ENCODE measurements at places on chromosomes 13 and 19.
A peak's percentile ranks its signal among the peaks of the same experiment; 100 is the strongest.

DNA sequence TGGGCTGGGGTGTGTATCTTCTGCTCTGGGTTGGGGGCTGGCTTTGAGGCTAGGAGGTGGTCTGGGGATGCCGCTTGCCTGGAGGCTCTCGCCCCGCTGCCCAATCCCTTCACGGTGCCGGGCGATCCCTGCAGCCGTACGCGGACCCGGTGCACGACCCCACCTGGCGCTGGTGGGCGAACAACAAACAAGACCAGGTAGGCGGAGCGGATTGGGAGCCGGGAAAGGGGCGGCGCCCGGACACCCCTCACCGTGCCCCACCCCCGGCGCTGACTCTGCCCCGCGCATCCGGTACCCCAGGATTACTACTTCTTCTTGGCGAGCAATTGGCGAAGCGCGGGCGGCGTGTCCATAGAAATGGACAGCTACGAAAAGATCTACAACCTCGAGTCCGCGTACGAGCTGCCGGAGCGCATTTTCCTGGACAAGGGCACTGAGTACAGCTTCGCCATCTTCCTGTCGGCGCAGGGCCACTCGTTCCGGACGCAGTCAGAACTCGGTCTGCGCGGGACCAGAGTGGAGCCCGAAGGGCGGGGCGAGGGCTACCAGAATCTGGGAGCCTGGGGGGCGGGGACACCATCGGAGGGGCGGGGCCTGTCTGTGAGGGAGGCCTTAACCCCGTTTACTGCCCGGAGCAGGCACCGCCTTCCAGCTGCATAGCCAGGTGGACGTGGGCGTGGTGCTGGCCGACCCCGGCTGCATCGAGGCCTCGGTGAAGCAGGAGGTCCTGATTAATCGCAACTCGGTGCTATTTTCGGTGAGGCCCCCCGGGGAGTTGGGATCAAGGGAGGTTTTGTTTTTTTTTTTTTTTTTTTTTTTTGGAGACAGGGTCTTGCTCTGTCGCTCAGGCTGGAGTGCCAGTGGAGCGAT is 12.1 kb upstream of the PSMD8 start:
- DNase-seq, result peak; percentile 87

GRCh38 chr19:4456843-4457653 is 546 bp downstream of the UBXN6 start:
- no peak for DNase-seq

GRCh38 chr19:28497137-28497536 is 715.8 kb downstream of the UQCRFS1 start:
- DNase-seq, result no peak

DNA sequence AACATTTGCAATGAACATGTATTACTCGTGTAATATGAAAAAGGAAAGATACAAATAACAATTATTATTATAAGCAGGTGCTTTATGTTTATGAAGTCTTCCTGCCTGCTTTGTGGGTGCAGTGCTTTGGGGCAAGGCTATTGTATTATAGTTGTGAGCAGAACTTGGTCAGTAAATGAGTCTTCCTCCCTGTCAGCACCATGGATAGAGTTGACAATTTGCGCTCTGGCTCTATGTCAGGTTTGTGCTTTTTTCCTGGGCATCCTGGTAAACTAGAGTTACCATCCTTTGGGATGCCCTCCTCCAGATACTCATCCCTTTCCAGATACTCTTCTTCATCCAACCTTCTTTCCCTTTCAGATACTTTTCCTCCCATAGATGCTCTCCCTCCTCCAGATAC is 19.6 kb downstream of the ERICH6B start:
- no peak for DNase-seq

DNA sequence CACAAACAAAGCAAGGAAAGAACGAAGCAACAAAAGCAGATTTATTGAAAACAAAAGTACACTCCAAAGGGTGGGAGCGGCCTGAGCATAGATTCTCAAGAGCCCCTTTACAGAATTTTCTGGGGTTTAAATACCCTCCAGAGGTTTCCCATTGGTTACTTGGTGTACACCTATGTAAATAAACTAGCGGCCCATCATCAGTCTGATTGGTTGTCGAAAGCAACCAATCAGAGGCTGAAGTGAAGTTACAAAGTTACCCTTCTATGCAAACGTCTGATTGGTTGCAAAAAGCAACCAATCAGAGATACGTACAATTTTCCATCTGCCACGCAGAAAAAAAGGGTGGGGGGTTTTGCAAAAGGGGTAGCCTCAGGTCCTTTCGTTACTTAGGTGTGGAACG is 96.3 kb upstream of the UBAC2 start:
- no peak for DNase-seq

GRCh38 chr19:54928299-54928698 is 19.0 kb downstream of the NLRP7 start:
- DNase-seq, result no peak
